Left hindlimb (tissue), 1 donor: ENCODE measurements at places on chromosomes 3 and 15.

DNA sequence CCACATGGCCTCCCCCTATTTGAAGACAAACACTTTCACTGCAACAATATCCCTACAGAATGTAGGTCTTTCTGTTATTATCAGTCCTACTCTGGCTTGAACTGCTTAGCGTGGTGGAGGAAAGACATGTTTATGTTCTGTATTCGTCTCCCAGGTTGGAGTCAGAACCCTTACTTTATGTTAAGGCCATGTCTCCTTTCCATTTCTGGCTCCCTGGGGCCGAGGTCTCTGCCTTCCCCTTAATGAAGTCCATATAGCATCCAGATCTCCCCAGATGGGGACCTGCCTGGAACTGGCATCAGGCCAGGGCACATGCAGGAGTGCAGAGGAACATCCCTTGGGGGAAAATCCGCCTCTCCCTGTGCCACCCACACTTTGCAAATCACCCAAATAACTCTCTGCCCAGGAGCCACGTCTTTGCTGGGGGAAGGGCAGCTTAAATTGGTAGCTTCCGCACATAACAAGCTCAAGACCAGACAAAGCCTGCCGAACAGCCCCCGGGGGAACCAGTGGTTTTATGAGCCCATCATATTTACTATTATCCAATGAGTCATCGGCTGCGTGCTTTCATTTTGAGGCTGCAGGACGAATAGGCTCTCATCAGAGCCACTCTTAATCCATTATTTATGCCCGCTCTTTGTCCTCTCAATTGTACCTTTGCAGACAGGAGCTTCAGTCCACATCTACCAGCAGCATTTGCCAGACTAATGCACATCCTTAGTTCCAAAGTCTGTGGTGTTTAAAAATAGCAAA is 237.0 kb downstream of the UACA start:
- DNase-seq = peak; percentile 75

DNA sequence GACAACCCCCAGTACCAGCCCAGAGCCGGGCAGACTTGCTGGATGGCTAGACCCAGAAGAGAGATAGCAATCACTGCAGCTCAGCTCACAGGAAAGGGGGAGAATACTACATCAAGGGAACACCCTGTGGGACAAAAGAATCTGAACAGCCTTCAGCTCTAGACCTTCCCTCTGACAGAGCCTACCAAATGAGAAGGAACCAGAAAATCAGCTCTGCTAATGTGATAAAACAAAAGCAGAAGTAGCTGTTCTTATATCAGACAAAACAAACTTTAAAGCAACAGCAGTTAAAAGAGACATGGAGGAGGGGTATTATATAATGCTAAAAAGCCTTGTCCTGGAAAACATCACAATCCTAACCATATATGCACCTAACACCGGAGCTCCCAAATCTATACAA is 283.3 kb downstream of the KLF13 start:
- no peak for DNase-seq

DNA sequence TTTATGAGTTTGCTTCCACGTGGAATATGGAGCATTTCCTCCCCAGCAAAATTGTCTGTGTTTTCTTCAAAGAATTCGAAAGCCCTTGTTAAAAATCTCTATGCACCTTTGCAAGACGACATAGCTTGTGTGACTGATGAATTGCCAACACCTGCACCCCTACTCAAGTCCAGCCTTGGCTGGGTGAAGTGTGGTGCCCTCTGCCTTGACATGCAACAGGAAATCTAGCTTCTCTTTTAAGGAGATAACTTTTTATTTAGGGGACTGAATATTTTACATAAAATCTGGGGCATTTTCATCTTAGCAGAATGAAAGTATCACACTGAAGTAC is 647 bp downstream of the HMG20A start:
- no peak for DNase-seq

DNA sequence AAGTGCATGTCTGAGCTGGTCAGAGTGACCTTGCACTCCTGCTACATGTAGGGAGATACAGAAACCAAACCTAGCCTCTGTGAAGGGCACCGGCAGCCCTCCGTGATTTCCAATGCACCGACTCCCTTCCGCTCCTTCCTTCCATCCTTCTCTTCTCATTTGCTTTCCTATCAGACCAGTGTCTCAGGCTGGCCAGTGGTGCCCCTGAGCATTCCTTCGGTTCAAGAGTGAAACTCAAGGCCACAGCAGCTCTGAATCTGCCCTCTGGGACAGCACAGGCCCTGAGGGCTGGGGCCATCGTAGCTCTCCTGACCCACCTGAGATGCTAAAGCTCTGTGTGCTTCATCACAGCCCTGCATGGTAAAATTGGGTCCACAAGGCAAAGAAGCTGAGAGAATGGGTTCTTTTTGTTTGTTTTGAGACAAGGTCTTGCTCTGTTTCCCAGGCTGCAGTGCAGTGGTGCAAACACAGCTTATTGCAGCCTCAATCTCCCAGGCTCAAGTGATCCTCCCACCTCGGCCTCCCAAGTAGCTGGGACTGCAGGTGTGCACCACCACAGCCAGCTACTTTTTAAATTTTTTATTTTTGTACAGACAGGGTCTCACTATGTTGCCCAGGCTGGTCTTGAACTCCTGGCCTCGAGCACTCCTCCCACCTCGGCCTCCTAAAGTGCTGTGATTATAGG is 2.3 kb upstream of the BMF start:
- DNase-seq = no peak

- no peak for DNase-seq
These were observed 214.3 kb upstream of the FEZF2 start for GRCh38 chr3:62587579-62588031.

GRCh38 chr3:192843723-192844485 is 73.8 kb downstream of the MB21D2 start:
- DNase-seq = no peak

DNA sequence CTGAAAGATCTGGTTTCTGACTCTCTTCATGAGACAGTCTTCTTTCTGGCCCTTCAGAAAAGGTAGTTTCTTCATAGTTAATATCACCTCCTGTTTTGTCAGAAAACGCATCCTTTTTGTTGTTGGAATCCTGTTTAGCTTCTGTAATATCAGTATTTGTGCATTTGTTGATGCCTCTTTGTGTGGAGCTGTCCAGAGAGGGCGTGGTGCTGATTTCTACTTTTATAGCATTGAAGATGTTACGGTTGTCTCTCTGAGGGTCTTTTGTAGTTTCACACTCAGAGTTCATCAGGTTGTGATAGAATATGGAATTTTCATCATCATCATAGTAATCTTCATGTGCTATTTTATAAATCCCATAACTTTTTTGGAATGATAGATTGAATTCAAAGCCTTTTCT is 8.9 kb downstream of the GPR149 start:
- DNase-seq = no peak

DNA sequence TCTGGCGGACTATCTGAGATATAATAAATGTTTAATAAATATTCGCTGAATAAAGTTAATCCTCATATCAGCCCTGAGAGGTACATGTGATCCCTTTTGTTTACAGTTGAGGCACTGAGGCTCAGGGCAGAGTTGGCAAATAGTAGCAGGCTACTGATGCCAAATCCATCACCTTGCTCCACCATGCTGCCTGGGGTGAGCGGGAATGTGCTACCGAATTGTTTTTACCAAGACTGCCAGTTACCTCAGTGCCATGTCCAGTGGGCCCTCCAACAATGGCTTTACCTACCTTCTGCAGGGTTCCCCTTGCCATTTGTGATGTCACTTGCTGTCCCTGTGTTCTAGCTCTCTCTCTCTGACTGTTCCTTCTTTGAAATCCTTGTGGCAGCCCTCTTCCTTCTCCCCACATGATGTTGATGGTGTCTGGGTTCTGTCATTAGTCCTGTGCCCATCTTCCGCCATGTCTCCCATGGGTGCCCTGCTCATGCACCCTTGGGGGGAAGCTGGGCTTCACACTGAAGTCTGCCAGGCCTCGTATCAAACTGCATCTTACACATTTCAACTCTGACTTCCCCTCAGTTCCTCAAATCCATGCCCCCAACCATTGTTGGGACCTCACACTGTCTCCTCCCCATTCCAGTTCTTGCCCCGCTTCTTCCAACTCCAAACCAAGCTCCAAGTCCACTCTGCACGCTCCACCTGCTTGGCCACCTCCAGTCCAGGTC is 35.4 kb downstream of the SLCO2A1 start:
- no peak for DNase-seq

- no peak for DNase-seq
These were observed 25.5 kb upstream of the LACTB start for GRCh38 chr15:63096178-63096577.

DNA sequence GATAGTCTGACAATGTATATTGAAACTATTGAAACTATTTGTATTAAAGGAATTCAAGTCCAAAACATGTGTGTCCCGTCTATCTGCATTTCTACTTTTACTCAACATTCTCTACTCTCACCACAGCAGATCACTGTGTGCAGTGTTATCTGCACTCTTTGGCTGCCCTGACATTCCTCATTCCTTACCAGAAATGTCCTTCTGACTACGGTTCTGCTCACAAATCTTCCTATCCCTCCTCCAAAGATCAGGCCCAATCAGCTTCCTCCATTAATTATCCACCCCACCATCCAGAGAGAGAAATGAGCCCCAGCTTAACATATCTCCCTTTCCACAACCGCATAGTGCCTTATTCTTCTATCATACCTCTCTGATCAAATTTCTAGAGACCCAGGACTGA is 94.7 kb downstream of the TBL1XR1 start:
- no peak for DNase-seq
